ENCODE measurements at places on chromosomes 7 and 10. TPM values are rescaled to one million over a fixed set of nuclear protein-coding genes. Genes with fewer than 3 reads are reported as not detected.

DNA sequence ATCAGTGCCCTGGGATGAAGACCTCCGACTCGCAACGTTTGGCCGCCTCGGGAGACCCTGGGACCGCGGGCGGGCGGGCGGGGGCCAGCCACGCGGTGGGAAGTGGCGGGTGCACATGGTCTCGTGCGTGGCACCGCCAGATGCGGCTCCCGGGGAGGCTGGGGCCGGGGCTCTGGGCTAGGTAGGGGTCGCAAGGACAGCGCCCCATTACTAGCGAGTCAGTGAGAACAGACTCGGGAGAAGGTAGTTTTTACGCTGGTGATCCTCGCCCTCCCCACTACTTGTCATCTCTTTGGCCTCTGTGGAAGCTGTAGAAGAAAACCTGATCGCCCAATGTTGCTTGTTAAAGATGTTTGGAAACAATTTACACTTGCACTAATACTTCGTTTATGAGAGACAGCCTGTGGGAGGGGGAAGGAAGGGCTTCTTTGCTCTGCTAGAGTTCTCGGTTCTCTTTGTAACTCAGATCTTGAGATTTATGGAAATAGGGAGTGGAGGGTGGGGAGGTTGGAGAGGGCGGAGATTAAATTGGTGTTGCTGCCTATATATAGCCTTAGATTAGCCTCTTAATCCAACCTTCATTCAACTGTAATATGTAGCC lies 591 bp downstream of the BZW2 start:
- DNase-seq = no peak

GRCh38 chr10:71239946-71240795 lies 27.8 kb downstream of the UNC5B start:
- no peak for DNase-seq

- DNase-seq = no peak
Measured at GRCh38 chr7:99167072-99167471, 23.2 kb upstream of the SMURF1 start.

DNA sequence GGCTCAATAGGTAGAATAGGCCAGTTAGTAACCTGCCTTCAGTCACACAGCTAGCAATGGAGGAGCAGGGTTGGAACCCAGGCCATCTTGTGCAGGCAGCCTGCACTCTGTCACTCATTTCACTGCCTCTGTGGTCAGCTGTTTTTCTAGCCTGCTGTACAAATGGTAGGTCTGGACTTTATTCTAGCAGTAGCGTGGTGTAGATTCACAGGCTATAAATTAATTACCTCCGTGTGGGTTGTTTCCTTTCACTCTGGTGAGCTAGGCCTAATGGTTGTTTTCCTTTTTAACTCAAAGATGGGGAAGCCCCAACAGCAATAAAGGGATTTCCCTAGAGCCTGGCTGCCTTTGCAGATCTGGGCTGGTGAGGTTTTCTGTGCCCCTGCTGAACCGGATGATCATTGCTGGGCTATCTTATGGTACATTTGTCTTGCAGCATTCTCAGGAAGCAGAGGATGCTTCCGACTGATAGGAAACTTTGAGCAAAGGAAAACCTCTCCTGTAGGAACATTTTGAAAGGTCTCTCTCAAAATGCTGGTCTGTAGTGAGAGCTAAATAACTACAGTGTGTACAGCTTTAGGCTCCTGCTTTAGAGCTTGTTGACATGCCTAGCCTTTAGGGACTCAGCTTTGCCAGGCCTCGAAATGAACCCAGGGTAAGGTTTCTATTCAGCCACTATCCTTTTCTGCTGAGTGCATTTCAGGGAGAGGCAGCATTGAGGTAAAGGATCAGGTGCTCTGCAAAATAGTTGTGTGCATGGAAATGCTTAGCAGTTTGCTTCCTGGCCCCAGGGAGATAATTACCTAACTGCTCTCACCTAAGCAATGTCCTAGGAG lies 157.4 kb downstream of the ST7 start:
- peak; percentile 46 for DNase-seq

DNA sequence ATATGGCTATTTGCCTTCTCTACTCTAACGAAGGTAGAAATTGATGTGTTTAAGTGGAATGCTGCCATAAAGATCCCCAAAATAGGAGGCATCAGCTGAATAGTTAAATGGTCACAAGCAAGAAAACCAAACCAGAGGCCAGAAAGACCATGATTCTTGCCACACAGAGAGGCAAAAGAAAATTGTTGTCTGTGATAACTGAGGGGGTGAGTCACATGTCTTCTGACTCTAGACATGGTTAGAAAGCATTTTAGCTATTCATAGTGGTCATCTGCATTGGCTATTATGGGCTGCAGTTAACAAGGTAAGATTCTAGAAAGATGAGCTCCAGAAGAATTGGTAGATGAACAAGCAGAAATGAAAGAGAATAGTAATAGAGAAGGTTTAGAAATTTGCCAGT lies 361.4 kb upstream of the NPSR1 start:
- DNase-seq = no peak

Gene GNAT3
- not detected for total RNA-seq

Gene CALY
- total RNA-seq = 1.8 TPM

DNA sequence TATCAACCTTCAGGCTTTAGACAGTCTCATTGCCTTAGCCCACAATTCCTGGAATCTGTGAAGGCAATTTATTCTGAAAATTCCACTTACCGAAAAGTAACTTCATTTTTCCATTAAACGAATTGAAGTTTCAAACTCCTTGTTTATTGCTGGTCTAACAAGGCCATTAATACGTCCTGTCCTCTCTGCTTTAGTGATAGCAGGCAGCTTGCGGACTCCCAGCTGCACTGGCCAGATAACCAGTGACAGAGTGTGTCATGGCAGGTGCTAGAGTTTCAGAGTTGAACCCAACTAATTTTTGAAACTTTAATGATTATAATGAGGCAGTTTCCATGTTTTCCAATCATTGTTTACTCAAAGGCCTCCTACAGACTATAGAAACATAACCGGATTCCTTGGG lies 31.1 kb downstream of the LOXL4 start:
- no peak for DNase-seq

Gene PCLO
- total RNA-seq = not detected

DNA sequence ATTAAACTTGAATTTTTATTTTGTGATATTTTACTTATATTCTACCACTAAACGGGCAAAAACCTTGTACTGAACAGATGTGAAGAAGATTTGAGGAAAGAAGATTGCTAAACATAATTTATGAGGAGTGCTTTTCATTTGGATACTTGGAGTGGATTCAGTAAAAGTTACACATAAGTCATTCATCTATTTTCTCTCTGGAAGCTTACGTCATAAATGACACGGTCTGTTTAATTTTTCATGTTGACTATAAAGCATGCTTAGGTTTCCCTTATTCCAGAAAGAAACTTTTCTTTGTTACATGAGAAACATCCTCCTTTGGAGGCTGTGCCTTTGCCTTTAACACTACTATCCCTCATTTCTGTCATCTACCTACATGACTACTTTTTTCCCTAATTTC lies 53.9 kb downstream of the TFEC start:
- DNase-seq = no peak

DNA sequence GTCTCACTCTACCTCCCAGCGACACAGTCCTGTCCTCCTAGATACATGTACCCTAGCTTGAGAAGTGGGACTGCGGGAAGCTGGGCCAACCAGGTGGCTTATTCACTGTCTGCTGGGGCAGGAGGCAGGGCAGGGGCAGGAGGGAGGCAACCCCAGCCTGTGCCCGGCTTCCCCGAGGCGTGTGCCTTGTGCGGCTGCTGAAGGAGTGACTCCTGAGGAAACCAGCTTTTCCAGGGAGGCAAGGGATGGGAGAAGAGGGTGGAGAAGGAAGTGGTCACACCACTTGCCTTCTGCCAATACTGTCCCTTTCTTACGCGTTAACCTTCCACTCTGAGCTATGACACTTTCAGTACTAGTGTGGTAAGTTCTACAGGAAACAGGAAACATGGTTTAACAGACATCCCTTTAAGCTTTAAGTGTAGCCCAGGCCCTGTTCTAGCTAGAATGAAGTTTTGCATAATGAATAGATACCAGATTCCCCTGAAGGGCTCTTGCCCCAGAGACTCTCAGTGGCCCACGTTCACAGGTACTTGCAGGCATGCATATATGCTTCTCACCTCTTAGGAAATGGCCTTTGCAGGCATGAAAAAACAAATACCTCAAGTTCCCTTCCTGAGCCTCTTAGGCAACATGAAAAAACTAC lies 40.6 kb downstream of the SYPL1 start:
- DNase-seq = no peak

GRCh38 chr7:34091321-34091917 lies 186.1 kb downstream of the BMPER start:
- peak; percentile 25 for DNase-seq

- peak; percentile 81 for DNase-seq
Measured at GRCh38 chr10:69318867-69319727, 40.8 kb downstream of the HK1 start.

GRCh38 chr7:113314594-113314993 lies 196.2 kb upstream of the SMIM30 start:
- no peak for DNase-seq

Data from CD4-positive, CD25-positive, alpha-beta regulatory T cell (primary cell).